Stimulated activated CD8-positive, alpha-beta memory T cell treated with anti-CD3 and anti-CD28 coated beads, Interleukin-4, amount 100 ng/mL, for 1 hour (primary cell): ENCODE measurements at places on chromosomes 6 and 20.

GRCh38 chr20:61812845-61813485, 252.7 kb downstream of the TAF4 start:
- DNase-seq = no peak

DNA sequence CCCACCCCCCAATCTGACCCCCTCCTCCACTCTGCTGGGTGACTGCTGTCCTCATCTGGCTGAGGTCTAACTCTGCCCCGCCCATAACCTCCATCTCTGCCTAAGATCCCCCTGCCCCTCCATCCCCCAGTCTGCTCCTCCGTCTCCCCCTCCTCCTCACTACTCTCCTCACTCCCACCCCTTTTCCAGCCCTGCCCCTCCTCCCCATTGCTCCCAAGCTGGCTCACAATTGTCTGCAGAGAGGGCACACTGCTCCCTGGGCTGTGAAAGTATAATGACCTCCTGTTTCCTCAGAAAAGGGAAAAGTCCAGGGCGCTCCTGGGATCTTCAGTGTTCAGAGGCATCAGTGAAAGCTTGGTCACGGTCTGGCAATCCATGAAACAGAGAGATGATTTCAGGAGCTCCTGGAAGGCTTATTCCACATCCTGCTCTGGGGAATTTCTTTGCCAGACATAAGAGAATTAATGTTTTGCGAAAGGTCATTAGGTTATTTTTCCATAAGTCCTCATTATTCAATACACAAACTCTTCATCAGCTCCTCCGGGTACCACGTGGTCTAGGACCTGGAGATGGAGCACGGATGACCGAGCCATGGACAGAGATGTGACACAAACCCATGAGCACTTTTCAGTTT, 21.5 kb downstream of the CST5 start:
- DNase-seq = no peak

- no peak for DNase-seq
Measured at GRCh38 chr6:130187335-130188206, 35.2 kb downstream of the SAMD3 start.

GRCh38 chr6:98470821-98471220, 363.6 kb upstream of the POU3F2 start:
- no peak for DNase-seq

- DNase-seq = no peak
Measured at GRCh38 chr20:13736436-13737191, 48.1 kb downstream of the ESF1 start.

DNA sequence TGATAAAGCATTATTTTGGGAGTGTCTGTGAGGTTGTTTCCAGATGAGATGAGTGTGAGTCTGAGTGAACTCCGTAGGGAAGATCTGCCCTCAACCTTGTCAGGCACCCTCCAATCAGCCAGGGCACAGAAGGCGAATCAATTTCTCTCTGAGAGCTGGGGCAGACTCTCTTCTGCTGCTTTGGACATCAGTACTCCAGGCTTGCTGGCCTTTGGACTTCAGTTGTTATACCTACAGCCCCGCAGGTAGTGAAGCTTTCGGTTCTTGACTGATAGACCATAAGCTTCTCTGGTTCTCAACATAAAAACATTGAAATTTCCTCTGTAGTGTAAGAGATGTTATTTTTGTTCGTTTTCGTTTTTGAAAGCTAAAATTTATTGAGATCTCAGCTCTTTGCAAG, 71.4 kb downstream of the MAFB start:
- no peak for DNase-seq

GRCh38 chr20:58010186-58010585, 218.3 kb downstream of the ANKRD60 start:
- DNase-seq = no peak

DNA sequence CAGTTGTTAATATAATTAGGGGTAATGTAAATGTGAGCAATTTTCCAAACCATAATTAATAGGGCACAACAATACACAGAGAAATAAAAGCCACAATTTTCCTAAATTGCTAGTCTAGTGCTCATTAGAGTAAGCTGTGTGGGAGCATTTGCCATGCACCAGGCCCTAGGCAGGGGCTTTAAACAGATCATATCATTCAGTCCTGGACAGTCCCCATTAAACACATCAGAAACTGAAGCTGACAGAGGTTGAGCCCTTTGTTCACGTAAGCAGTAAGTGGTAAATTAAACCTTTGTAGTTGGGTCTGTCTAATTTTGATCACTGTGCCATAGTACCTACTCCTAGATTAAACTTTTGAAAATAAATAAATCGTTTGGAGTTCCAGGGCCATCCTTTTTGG, 931.1 kb downstream of the C6orf118 start:
- no peak for DNase-seq

DNA sequence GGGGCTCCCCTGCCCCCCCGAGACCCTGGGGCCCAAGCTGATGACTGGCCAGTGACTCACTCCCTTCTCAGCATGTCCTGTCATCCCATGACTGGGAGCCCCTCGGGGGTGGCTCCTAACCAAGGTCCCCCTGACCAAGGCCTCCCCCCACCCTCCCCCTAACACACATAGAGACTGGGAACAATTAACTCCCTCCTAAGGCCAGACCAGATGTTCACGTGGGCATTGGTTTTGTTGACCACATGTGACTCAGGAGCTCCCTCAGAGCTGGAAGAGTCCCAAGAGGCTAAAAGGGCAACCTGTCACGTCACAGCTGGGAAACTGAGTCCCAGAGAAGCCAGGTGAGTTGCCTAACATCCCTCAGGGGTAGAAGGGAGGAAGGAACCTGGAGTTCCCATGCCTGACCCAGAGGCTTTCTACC, 10.6 kb upstream of the CCN5 start:
- no peak for DNase-seq

DNA sequence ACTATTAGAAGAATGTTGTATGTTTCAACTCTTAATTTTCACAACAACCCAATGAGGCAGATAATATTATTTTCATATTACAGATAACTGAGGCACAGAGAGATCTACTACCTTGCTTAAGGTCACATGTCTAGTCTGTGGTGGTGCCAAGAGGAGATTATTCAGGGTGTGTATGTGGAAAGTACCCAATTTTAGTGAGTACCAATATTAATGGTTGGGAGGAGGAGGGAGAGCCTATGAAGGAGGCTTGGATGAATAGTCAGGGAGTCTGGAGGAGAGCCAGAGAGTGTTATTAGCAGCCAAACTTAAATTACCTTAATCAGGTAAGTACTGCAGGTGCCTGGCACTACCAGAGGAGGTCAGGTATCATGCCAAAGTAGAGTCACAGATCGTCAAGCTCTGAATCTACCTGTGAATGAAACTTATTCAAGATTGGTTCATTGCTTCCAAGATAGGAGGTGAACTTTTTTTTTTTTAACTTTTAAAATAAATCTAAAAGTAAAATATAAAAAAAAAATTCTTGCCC, 10.9 kb upstream of the CALHM6 start:
- no peak for DNase-seq

GRCh38 chr20:9395971-9396370, 118.4 kb upstream of the LAMP5 start:
- DNase-seq = no peak

- DNase-seq = no peak
Measured at GRCh38 chr20:11918981-11919380, 1.3 kb downstream of the BTBD3 start.

DNA sequence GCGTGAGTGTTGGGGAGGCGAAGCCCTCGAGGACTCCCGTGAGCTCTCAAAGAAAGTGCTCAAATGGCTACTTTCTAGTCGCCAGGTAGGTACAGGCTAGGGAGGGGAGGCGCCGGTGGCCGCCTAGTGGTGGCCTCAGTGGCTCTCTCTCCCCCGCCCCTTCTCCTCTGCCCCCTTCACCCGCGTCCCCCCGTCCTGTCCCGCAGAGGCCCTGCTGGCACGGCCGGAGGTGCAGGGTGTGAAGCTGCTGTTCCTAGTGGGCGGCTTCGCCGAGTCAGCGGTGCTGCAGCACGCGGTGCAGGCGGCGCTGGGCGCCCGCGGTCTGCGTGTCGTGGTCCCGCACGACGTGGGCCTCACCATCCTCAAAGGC, 16.3 kb downstream of the ADISSP start:
- no peak for DNase-seq

DNA sequence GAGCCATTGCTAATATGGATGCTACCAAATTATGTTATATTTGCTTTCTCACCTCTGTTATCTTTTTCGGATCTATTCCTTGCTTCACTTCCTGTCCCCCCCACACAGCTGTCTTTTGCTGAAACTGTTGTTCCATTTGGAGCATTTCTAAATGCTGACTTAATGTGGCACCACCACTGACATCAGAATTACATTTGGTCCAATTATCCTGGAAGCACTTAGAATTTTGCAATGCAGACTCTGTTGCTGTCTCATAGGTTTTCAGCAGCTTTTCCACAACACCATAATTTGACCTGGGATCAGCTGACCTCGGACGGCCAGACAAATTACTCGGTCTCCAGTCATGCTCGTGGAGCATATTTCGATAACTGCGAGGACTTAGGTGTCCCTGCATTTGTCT, 12.8 kb downstream of the KIAA0408 start:
- no peak for DNase-seq

GRCh38 chr20:44034451-44034850, 119.8 kb downstream of the TOX2 start:
- no peak for DNase-seq

DNA sequence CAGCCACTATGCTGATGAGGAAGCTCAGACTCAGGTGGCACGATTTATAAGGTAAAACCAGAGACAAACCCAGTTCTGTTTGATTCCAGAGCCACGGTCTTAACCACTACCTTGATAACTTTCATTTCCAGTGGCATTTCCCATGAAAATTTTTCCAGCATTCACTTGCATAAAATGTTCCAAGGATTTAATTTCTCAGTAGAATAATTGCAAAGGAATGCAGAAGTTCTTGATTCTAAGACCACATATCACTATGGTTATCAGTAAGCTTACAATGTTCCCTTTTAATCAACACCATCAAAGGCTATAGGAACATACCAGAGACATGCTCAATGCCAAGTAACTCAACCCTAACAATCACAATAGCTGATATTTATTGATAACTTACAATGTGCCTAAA, 306.0 kb upstream of the HS3ST5 start:
- DNase-seq = no peak

GRCh38 chr20:3590164-3590563, 73.0 kb downstream of the GFRA4 start:
- DNase-seq = no peak

DNA sequence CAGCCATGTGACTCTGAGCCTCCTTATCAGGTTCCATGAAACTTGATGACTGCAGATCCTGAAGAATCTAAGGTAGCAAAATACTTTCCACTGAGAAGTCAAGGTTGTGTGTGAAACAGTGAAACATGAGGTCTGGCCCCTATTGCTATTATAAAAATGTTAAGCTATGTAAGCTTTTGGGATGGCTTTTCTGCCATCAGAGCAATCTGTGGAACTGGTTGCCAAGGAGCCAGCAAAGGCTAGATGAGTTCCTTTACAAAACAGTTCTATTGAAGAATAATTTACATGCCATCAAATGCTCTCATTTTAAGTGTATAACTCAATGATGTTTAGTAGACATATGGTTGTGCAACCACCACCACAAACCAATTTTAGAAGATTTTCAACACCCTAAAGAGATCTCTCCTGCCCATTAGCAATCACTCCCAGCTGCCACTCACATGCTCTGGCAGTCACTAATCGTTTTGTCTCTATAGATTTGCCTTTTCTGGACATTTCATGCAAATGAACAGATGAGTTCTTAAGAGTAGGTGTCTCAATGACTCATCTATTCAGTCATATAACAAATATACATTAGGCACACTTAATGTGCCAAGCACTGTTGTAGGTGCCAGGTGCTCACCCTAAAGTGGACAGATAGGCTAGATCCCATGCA, 19.9 kb upstream of the MEP1A start:
- no peak for DNase-seq

DNA sequence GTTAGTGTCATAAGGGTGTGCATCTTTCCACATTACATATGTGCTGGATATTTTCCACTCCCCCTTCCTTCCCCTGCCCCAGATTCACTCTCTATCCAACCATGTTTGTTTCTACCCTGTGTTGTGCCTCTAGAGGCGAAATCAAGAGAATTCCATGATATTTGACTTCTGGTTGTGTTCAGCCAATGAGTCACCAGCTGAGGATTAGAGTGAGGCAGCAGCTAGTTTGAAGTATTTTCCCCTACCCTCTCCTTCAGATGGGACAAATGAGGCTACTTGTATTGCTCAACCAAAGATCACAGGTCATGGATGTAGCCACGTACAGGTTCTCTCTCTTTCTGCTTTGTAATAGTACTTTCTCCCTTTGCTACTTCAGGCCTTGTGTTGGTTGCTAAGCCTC, 24.5 kb upstream of the OR2J2 start:
- no peak for DNase-seq

DNA sequence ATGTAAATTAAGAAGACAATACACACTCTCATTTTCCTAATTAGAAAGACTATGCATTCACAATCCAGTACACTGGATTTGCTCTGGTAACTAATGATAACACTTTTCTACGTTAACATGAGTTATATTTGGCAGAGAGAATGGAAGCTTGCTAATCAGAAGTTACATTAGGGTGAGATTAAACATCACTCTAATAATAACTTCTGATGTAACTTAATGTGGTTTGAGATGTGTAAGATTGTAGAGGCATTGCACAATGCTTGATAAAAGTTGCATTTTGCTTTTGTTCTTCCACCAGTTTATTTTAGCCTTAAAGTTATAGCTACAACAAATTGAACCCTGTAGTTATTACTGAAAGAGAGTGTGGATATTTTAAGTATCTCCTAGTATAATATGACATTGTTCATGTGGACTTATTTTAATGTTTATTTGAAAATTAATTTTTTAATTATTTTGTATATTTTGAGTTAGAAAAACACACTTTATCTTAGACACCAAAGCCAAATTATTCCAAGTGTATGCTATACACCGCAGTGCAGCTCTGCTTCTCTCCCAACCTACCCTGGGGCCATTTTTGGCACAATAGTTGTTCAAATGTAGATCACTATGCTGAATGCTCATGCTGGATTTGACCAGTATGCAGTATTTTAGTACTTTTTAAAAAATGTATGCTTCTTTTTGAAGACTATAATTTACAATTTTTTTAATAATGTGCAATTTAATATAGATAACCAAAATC, 143.2 kb downstream of the SLC16A10 start:
- DNase-seq = no peak

GRCh38 chr6:11650025-11650696, 112.6 kb downstream of the TMEM170B start:
- no peak for DNase-seq

GRCh38 chr6:73577676-73578075, 56.8 kb upstream of the EEF1A1 start:
- DNase-seq = no peak

DNA sequence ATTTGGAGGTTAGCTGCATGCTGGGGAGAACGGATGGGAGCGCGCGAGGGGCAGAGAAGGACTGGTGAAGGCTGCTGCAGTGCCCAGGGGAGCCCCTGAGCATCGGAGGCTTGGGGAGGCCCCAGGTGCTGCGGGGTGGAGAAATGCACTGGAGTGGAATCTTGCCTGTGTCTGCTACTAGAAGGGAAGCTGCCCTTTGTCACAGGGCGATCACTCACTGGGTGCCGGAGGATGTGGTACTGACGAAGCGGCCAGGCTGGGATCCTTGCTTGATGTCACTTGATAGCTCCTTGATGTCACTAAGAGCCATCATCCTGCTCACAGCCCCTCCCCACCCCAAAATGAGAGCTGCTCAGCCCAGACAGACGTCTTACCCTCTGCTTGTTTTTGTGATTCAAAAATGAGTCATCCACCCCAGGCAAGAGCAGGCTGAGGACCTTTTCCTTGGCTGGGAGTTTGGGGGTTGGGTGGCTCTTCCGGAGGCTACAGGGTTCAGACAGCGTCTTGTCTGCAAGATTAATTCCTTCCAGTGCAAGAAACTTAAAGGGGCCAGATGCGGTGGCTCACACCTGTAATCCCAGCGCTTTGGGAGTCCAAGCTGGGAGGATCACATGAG, 62.6 kb upstream of the PMEPA1 start:
- DNase-seq = no peak

- no peak for DNase-seq
Measured at GRCh38 chr6:147382945-147383554, 125.4 kb upstream of the SAMD5 start.
